ENCODE measurements at places on chromosomes 16 and 17.

DNA sequence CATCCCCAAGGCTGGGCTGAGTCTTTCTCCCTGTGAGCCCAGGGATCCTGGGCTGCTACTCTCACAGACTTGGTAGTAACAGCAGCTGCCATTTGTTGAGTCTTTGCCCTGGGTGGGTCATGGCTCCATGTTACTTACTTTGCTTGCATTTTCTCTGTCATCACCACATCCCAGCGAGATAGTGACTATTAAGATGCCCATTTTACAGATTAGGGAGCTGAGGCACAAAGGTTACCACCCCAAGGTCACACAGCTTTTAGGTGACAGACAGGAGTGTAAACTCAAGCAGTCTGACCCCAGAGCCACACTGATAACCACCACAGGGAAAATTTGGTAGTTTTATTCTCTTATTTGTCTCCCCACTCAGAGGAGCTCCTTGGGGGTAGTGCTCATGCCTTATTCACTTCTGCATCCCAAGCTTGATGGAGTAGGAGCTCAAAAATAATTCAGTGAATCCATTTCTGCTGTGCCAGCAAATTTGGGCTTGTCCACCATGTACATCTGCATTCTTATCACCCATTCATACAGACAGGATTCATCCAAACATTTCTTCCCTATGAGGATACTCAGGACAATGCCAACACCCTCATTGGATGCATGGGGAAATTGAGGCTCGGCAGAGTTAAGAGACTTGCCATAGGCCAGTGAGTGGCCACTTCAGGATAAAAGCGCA, 263.2 kb downstream of the CBLN1 start:
- DNase-seq = no peak

- DNase-seq = no peak
Measured at GRCh38 chr16:81861503-81861902, 82.4 kb downstream of the PLCG2 start.

- no peak for DNase-seq
Measured at GRCh38 chr17:2909175-2909845, 113.1 kb downstream of the RAP1GAP2 start.

DNA sequence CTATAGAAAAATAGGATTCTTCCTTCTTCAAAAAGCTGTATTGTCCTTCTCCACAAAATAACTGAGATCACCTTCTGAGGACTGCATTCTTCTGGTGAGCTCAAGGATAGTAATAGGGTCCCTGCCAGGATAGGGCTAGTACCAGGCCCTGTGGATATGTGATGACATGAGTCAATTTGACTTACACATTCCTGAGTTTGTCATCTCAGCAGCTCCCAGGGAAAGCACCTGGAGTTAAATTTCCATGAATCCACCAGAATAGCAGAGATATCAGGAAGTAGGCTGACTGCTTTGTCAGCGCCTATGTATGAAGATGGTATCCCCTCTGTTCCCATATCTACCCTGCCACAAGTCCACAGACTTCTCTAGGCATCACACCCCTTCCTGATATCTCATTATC, 225.8 kb downstream of the PMP22 start:
- DNase-seq = no peak

DNA sequence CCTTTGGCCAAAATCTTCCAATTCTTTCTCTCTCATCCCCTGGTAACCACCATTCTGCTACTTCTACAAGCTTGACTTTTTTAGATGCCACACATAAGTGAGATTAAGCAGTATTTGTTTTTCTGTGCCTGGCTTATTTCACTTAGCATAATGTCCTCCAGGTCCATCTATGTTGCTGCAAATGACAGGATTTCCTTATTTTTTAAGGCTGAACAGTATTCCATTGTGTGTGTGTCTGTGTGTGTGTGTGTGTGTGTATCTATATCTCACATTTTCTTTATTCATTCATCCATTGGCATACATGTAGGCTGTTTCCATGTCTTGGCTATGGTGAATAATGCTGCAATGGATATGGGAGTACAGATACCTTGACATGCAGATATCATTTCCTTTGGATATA, 6.1 kb downstream of the ACACA start:
- DNase-seq = no peak

GRCh38 chr16:13056607-13057006, 155.2 kb downstream of the SHISA9 start:
- no peak for DNase-seq

DNA sequence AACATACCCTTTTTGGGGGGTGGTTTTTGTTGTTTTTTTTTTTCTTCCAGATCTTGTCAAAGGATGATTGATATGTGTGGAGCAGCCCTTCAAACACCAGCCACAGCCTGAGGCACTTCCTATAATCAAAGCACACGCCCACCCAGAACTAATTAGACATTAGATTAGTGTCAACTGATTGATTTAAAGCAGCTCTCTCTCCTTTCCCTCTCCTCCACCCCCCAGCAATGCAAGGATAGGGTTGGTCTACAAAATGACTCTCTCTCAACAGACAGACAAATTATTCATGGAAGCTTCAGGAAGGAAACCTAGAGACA, 250.3 kb upstream of the SOX9 start:
- no peak for DNase-seq

Data from activated CD8-positive, alpha-beta memory T cell treated with anti-CD3 and anti-CD28 coated beads for 24 hours (primary cell).